ENCODE measurements at places on chromosomes 2 and 18. TPM values are rescaled to one million over a fixed set of nuclear protein-coding genes. Genes with fewer than 3 reads are reported as not detected.

FBXO48 gene
- total RNA-seq: 0.55 TPM

CYRIA gene
- 7.6 TPM for total RNA-seq

CGREF1 gene
- total RNA-seq: 11.6 TPM

TEX44 gene
- not detected for total RNA-seq

UPP2 gene
- 0.28 TPM for total RNA-seq

DPP10 gene
- not detected for total RNA-seq

KLHL41 gene
- 0.77 TPM for total RNA-seq

DOK6 gene
- 0.26 TPM for total RNA-seq

DNA sequence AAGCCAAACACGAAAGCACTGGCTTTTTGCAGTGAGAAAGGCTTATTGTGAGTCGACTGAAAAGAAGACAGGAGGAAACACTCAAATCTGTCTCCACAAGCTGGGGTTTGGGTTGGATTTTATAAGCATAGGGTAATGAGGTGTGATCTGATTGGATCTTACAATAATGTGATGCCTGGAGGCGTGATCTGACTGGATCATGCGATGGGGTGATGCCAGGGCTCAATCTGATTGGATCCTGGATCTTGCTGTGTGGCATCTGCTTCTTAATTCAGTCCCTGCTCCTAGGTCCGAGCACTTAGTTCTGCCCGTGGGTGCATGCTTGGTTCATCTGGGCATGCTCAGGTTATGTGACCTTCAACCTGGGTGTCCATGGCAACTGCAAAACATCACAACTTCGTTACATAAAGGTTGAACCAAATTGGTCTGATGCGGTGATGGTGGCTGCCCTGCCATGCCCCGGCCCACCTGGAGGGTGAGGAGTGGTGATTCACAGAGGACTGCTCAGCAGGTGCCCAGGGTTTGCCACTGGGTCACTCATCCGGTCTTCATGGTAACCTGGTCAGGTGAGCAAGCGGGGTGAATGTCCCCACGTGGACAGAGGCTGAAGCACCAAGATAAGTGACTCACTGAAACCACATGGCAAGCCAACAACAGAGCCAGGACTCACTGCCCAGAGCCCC lies 111.0 kb downstream of the KCNF1 start:
- H3K4me1 ChIP-seq: no peaks in the 10 kb centered on the region
- no peak overlapping the region for H3K27ac ChIP-seq
- DNase-seq: no peak
- H3K4me3 ChIP-seq: no peak overlapping the region
- H3K27me3 ChIP-seq: no peaks in the 10 kb centered on the region

DNA sequence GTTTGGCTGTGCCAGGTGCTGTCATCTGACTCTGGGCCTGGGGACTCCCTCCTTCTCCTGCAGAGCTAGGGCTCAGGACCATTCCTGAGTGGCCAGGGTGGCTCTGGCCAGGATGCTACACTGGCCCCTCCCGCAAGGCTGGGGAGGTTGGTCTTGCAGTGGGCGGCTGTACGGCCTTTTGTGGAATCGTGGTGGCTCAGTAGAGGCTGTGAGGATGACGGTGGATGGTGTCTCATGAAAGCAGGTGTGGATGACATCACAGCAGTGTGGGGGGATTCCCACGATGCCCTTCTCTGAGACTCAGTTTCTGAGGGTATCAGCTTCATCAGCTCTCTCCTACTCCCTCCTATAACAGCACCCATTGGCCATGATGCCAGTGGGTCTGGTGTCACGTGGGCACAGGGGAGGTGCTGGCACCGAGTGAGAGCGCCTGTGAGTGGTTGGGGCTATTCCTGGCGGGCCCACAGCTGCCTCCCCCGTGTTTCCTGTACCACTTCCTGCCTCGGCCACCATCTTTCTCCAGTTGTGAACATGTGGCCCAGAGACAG lies 144.2 kb upstream of the HDAC4 start:
- no peaks in the 10 kb centered on the region for H3K27me3 ChIP-seq
- DNase-seq: no peak
- no peak overlapping the region for H3K27ac ChIP-seq
- H3K4me1 ChIP-seq: no peaks in the 10 kb centered on the region

GRCh38 chr2:3539836-3540235 lies 18.3 kb downstream of the RNASEH1 start:
- no peaks in the 10 kb centered on the region for H3K27me3 ChIP-seq
- H3K4me1 ChIP-seq: peaks cover 4% of the 10 kb centered on the region
- H3K4me3 ChIP-seq: no peak overlapping the region
- H3K36me3 ChIP-seq: no peaks in the 10 kb centered on the region

DNA sequence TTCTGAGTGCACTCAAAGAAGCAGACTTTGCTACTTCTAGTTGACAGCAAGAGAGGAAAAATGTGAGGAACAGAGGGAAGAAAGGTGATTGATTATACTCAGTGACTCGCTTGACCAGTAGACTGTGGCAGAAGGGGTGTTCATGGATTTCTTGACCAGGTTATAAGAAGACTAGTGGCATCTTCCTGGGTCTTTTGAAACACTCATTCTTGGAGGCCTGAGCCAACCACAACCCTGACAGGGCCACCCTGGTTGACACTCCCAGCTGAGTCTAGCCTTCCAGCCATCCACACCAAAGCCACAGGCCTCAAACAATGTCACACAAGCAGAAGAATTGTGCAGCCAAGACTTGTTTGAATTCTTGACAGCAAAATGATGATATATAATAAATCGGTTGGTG lies 366.3 kb downstream of the SS18 start:
- no peak overlapping the region for H3K4me3 ChIP-seq
- DNase-seq: no peak
- H3K27ac ChIP-seq: no peak overlapping the region
- no peaks in the 10 kb centered on the region for H3K27me3 ChIP-seq

GRCh38 chr18:11857177-11857887 lies 6.1 kb downstream of the CHMP1B start:
- peak; percentile 48 for DNase-seq
- H3K4me3 ChIP-seq: no peak overlapping the region
- H3K36me3 ChIP-seq: no peaks in the 10 kb centered on the region
- no peaks in the 10 kb centered on the region for H3K4me1 ChIP-seq

- no peak overlapping the region for H3K4me3 ChIP-seq
- no peak overlapping the region for H3K27ac ChIP-seq
- H3K36me3 ChIP-seq: no peaks in the 10 kb centered on the region
- no peaks in the 10 kb centered on the region for H3K4me1 ChIP-seq
Observed at GRCh38 chr2:74149247-74149525, 1.5 kb upstream of the BOLA3 start.

- H3K4me3 ChIP-seq: no peak overlapping the region
- no peak overlapping the region for H3K27ac ChIP-seq
- no peaks in the 10 kb centered on the region for H3K27me3 ChIP-seq
- H3K4me1 ChIP-seq: no peaks in the 10 kb centered on the region
Observed at GRCh38 chr18:79413901-79414300, 18.2 kb downstream of the NFATC1 start.

DNA sequence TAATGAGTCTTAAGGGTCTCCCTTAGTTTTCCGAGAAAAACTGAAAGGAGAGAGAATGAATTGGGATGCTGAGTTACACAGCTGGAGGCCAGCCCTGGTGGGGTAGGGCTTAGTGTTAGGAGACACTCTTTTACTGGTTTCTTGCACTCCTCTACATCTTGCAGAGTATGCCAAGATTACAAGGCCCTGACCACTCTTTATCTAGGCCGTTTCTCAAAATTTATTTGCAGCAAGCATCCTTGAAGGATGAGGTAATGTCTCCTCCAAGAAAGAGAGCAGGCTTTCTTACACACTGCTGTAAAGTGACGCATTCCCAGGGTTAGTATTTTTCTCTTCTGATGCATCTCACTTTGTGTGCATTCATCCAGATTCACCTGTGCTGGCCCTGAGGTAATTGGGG lies 166.2 kb downstream of the TDRD15 start:
- H3K4me3 ChIP-seq: no peak overlapping the region
- DNase-seq: peak; percentile 21
- peak overlapping the region; percentile 34 for H3K27ac ChIP-seq
- H3K27me3 ChIP-seq: no peaks in the 10 kb centered on the region
- no peaks in the 10 kb centered on the region for H3K36me3 ChIP-seq
- H3K4me1 ChIP-seq: peaks cover 4% of the 10 kb centered on the region

GRCh38 chr2:46469116-46469515 lies 10.2 kb upstream of the TMEM247 start:
- H3K36me3 ChIP-seq: no peaks in the 10 kb centered on the region
- DNase-seq: no peak
- H3K4me3 ChIP-seq: no peak overlapping the region
- no peaks in the 10 kb centered on the region for H3K27me3 ChIP-seq

DNA sequence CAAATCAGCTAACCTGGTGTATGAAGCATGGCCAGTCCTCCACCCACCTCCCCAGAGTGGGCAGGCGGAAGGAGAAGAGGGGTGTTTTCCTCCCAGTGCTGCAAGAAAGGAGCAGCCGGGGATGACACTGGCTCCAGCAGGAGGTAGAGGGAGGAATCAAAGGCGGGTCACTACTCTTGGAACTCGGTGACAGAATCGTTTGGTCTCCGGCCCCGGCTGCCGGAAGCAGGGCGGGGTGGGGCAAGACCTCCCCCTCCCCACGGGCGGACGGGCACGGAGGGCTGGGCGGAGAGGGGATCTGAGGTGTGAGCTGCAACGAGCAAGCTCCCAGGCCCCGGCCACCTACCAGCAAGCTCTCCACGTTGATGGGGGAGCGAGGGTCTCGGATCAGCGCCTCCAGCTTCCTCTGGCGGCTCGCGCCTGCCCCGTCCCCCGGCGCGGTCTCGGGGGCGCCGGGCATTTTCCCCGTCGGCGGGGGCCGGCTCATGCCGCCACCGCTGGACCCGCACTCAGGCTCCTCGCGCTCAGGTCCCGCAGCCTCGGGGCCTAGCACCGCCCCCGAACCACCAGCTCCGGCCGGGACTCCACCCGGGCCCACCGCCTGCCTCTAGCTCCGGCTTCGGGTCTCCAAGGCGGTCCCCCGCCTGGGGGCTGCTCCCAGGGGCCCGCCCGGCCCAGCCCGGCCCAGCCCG lies 640 bp downstream of the ROCK2 start:
- peak; percentile 43 for DNase-seq
- H3K27ac ChIP-seq: peak overlapping the region; percentile 100
- H3K36me3 ChIP-seq: no peaks in the 10 kb centered on the region
- no peaks in the 10 kb centered on the region for H3K4me1 ChIP-seq
- no peaks in the 10 kb centered on the region for H3K27me3 ChIP-seq

DNA sequence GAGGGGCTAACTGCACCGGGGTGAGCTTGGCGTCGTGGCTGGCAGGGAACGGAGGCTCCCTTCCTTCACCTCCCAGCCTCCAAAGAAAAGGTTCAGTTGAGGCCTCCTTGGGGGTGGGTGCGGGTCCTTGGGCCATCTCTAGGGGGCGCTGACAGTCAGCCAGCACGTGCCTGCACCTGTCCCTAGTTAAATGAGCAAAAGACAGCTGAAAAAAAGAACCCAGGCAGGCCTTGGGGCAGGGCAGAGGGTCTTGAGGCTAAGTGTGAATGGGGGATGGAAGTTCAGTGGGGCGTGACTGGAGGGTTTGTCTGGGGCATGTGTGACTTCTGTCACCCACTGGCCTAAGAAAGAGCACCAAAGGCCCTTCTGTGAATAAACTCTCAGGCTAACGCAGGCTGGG lies 56.4 kb downstream of the ZFP36L2 start:
- no peak for DNase-seq
- H3K4me1 ChIP-seq: no peaks in the 10 kb centered on the region
- H3K27ac ChIP-seq: no peak overlapping the region
- H3K36me3 ChIP-seq: no peaks in the 10 kb centered on the region

GRCh38 chr2:220163486-220163885 lies 536.1 kb downstream of the SLC4A3 start:
- H3K27ac ChIP-seq: no peak overlapping the region
- no peaks in the 10 kb centered on the region for H3K27me3 ChIP-seq
- no peak overlapping the region for H3K4me3 ChIP-seq
- H3K36me3 ChIP-seq: no peaks in the 10 kb centered on the region

GRCh38 chr2:3429066-3429610 lies 49.6 kb downstream of the TRAPPC12 start:
- no peaks in the 10 kb centered on the region for H3K4me1 ChIP-seq
- H3K36me3 ChIP-seq: no peaks in the 10 kb centered on the region
- DNase-seq: no peak
- no peak overlapping the region for H3K4me3 ChIP-seq
- no peaks in the 10 kb centered on the region for H3K27me3 ChIP-seq
- no peak overlapping the region for H3K27ac ChIP-seq

GRCh38 chr2:309148-309953 lies 21.5 kb upstream of the ALKAL2 start:
- H3K4me1 ChIP-seq: no peaks in the 10 kb centered on the region
- no peak for DNase-seq
- H3K4me3 ChIP-seq: no peak overlapping the region

DNA sequence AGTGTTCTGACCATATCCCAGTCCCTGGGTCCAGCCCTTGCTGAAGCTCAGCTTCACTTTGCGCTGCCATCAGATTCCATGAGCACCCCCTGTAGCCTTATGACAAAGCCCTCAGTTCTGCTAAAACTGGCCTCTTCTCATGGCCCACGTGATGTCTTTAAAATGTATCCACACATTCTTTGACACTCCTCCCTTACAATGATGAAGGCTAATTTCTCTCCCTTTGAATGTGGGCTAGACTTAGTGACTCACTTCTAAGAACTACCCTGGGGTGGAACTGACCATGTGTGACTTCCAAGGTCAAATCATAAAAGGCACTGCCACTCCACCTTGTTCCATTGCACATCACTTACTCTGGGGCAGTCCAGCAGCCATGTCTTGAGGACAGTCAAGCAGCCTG lies 45.4 kb upstream of the GORASP2 start:
- H3K27me3 ChIP-seq: no peaks in the 10 kb centered on the region
- H3K27ac ChIP-seq: no peak overlapping the region
- H3K4me1 ChIP-seq: no peaks in the 10 kb centered on the region
- no peak for DNase-seq
- H3K4me3 ChIP-seq: no peak overlapping the region
- H3K36me3 ChIP-seq: no peaks in the 10 kb centered on the region

DNA sequence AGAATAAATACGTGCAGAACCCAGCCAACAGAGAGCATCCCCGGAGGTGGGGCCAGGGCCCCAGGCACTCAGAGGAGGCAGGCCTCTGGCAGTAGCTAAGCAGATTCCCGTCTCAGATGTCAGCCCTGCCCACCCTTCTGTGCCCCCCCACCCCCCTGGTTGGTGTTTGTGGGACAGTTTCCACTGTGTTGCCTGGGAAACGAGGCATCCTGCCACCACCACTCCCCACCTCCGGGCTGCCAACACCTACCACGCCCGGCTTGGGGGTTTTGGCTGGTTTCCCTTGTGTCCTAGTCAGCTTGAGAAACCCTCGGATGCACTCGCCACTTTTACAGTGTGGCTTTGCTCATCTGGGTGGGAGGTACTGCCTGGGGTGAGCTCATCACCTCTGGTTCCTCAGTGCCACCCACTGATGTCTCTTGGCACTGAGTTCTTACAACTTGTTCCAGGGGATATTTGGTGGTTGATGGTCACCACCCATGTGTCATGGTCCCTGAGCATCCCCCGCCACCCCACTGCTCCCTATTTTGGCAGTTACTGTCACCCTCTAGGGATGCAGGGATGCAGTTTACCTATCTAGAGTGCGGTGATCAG lies 72.4 kb upstream of the YWHAQ start:
- H3K36me3 ChIP-seq: no peaks in the 10 kb centered on the region
- H3K27me3 ChIP-seq: no peaks in the 10 kb centered on the region
- DNase-seq: peak; percentile 38
